Caki2 (cell line): ENCODE measurements at places on chromosomes 1 and 21.

GRCh38 chr1:36636206-36636605, 153.5 kb upstream of the CSF3R start:
- no peak for DNase-seq

- DNase-seq: no peak
These were observed 97.7 kb downstream of the CRYAA start for GRCh38 chr21:43266534-43266933.

DNA sequence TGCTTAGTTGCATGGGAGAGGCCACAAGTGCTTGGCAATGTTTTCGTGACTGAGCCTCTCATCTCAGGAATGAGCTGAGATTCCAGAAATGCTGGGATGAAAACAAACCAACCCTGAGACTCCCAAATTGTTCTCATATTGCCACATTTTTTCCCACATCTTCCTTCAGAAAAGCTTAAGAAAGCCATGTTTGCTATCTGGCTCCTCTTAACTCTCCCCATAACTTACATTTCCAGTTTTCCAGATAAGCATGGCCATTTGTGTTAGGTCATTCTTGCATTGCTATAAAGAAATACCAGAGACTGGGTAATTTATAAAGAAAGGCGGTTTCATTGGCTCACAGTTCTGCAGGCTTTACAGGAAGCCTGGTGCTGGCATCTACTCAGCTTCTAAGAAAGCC, 17.2 kb downstream of the DSCAM start:
- no peak for DNase-seq

- no peak for DNase-seq
These were observed 23.9 kb upstream of the RUNX3 start for GRCh38 chr1:24954022-24954421.

DNA sequence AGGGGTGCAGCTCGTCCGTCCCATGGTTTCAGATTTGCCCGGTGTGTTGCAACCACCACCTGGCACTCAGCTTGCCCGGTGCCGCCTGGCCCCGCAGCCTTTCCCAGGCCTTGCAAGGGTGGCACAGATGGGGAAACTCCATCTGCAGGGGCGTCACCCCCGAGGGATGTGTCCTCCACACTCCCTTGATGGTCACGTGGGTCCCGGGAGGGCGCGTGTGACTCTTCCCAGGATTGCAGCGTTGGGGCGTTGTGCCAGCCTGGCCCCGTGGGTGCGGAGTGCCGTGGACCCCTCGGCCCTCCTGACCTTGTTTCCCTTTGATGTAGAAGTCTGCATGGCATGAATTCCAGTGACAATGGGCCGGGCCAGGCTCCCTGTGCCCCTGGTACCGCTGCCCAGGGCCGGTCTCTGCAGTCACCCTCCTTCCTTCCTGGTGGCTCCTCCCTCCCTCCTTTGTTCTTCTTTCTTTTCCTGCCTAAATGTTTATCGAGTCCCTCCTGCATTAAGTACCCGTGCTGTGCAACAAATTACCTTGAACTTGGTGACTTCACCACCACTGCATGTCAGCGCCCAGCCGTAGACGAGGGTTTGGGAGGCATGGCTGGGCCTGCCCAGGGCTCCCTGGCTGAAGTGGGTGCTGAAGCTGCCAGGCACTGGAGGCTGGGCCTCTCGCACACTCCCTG, 22.9 kb downstream of the RRP1 start:
- DNase-seq: no peak

- peak; percentile 74 for DNase-seq
These were observed 93.4 kb downstream of the KCNK1 start for GRCh38 chr1:233707153-233707879.

- no peak for DNase-seq
These were observed 29.9 kb downstream of the MRAP start for GRCh38 chr21:32328595-32328994.

GRCh38 chr1:224495866-224496265, 61.3 kb upstream of the WDR26 start:
- no peak for DNase-seq

GRCh38 chr1:96361271-96361856, 360.2 kb upstream of the PTBP2 start:
- no peak for DNase-seq

- peak; percentile 41 for DNase-seq
These were observed 42.8 kb downstream of the ACP6 start for GRCh38 chr1:147627435-147628110.

- DNase-seq: no peak
These were observed 124.8 kb upstream of the CHRM3 start for GRCh38 chr1:239261521-239261920.

DNA sequence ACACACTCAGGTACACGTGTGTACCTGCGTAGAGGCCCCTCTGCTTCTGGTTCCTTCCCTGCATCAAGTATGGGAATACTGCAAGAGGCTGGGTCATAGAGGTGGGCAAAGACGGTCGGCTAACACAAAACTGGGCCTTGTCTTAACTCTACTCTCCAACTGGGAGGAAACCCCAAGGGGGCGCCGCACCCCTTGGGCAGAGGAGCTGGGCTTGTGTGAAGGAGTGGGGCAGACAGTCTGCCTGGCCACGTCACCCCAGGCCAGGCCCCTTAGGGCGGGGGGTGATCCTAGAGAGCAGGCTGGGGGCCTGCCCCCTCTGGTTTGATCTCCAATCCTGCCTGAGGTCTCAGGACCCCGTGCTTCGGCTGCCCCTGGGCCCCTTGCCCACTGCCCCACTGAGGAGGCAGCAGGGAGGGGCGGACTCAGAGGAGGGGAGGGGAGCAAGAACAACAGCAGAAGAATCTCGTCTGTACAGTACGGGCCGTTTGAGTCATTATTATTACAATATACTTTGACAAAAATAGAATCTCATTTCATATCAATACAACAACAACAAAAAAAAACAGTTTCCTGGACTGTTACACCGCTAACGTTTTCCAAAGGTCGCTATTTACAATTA, 34.7 kb downstream of the MEF2D start:
- DNase-seq: no peak
